ENCODE measurements at places on chromosomes 1 and 21.

DNA sequence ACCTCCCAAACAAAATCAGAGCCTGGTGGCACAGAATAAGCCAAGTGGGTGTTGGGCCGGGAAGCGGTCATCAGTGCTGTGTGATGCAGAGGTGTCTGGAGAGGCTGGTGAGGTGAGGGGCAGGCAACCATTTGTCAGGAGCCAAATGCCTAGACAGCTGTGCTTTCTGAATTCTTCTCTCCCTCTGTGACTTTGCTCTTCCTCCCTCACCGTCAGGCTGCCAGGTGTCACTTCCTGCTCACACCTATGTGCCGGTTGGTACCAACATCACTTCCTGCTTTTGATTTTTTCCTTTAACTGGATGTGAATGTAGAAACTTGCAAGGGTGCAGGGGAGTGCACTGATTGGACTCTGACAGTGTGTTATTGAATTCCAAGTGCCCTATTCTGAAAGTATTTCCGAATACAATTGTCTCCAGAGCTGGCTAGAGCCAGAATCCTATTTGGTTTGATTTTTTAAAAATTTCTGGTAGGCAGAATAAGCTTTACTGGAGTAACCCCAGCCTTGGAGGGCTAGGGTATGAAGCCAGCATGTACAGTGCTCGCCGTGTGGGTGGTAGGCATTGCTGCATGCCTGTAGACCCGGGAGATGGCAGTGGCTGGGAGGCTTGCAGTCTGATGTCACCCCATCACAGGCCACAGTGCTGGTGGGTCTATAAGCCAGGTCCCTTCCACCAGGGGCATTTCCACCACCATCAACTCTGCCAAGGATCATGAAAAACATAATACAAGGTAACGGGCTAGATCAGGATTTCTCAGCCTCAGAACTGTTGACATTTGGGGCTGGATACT lies 210.9 kb downstream of the KAZN start:
- DNase-seq, result no peak

GRCh38 chr1:9809100-9809510 lies 14.7 kb downstream of the CLSTN1 start:
- DNase-seq, result peak; percentile 50

DNA sequence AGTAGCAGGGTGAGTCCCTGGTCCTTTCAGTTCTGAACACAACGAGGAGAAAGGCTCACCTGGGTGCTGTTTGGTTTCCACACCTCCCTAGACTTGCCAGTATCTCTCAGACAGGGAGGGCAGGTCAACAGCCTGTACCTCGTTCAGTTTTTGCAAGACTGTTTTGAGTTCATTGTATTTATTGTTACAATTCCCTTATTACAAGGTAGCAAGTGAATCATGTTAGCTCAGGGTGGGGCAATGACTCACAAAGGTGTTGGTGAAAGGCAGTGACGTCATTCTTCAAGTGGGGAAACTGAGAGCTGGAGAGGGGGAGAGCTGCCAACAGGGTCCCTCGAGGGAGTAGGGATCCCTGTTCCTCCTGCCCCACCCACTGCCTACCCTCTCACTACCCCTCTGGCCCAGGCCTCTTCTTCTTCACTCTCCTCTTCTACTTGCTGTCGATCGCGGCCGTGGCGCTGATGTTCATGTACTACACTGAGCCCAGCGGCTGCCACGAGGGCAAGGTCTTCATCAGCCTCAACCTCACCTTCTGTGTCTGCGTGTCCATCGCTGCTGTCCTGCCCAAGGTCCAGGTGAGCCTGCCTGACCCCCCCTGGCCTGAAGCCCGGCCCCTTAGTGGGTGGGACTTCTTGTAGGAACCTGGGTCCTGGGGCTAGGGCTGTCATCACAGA lies 13.4 kb downstream of the SERINC2 start:
- no peak for DNase-seq

GRCh38 chr1:17130138-17130635 lies 10.9 kb upstream of the PADI2 start:
- DNase-seq, result no peak

DNA sequence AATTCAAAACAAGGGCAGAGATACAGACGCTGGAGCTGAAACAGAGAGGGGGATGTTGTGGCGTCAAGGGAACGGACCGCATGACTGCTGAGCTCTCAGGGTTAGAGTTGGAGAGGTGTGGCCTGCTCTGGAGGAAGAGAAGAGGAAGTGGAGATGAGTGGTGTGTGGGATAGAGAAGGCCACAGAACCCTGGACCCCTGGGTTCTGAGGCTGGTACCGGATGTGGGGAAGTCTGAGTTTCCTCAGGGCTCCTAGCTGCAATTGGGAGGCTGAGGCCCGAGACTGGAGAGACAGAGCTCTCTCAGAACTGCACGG lies 1.8 kb downstream of the BCAN start:
- no peak for DNase-seq

GRCh38 chr1:88746916-88747315 lies 62.8 kb downstream of the PKN2 start:
- DNase-seq, result no peak

DNA sequence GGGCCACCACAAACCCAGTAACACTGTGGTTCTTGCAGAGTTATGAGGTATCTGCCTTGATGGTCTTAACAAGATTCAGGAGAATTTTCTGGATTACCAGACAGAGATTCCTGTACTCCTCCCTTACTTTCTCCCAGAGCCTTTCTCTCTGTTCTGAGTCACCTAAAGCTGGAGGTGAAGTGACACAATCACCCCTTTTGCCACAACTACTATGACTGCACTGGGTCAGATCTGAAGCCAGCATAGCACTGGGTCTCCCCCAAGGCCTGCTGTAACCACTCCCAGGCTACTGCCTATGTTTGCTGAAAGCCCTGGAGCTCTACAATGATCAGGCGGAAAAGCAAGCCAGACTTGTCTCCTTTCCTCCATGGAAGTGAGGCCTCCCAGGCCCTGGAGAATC lies 156.7 kb upstream of the NEGR1 start:
- no peak for DNase-seq

DNA sequence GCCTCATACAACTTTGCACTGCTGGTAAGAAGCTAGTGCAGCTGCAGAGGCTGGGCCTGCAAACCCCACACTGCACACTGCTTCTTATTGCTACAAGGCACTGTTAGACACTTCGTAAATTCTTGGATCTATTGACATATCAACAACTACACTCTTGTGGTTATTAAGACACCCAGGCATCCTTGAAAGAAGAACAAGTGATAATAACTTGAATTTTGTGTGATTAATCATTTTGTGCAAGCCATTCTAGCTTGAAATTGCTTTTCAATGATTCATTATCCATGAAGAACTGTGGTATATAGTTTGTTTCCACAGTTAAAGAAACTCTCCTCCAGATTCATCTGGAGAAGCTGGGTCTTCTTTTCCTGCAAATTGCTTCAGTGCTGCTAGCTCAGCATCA lies 33.7 kb upstream of the IFI44L start:
- DNase-seq, result peak; percentile 65

DNA sequence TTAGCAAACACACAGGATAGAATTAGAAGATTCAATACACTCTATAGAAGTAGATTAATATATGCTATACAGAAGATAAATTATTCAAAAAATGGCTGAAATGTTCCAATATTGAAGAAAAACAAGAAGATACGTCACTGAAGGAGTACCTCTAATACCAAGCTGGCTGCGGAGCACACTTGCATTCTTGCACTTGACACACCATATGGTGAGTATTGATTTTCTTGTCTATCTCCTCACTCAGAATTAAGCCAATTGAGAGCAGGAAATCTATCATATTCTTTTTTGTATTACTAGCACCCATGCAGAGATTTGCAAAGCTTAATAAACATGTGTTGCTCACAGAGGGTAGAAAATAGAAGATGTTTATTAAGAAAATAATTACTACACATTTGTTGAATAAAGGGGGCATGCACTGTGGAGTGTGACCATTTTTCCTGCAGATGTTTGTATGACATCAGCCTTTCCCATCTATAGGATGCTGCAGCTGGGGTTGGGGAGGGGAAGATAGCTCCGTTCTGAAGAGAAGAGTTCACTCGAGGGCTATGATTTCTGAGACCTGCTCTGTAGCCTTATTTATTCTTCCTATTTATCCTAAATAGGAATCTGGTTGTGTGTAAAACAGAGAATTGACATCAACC lies 318.1 kb downstream of the HHIPL2 start:
- no peak for DNase-seq

GRCh38 chr1:166182281-166182680 lies 15.5 kb upstream of the FAM78B start:
- DNase-seq, result no peak

GRCh38 chr21:42988236-42988965 lies 14.0 kb downstream of the PKNOX1 start:
- no peak for DNase-seq

GRCh38 chr1:84877592-84877991 lies 15.4 kb downstream of the LPAR3 start:
- peak; percentile 37 for DNase-seq

- no peak for DNase-seq
Measured at GRCh38 chr1:14659913-14660312, 61.4 kb downstream of the KAZN start.

GRCh38 chr1:11531314-11531870 lies 52.4 kb downstream of the DISP3 start:
- no peak for DNase-seq

GRCh38 chr1:46549697-46550681 lies 1.5 kb downstream of the KNCN start:
- peak; percentile 45 for DNase-seq

DNA sequence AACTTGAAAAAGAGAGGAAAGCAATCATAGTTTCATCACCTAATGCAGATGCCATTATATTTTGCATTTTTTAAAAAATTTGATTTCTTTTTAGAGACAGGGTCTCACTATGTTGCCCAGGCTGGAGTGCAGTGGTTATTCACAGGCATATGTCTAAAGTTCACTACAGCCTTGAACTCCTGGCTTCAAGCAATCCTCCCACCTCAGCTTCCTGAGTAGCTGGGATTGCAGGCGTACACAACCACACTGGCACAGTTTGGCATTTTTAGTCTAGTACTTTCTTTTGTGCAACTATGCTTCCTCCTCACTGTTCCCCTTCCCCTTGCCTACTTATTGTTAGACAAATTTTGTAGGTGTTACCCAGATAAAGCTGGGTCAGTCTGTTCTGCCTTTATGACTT lies 18.0 kb downstream of the RHOU start:
- DNase-seq, result no peak

DNA sequence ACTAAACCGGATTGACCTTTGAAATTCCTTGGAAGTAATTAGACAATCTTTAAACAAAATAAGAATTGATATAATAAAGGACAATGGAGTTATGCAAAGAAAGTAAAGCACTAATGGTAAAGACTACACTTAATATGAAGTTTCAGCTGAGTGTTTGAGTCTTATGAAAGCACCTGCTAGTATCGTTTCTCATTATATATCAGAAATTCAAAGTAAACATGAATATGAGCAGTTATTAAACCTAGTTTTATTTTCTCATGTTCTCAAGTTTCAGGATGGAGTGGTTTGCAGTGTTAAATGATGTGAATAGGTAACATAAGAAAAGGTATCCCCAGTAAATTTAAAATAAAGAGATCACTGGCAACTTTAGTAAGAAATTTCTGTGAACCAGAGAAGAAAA lies 188.6 kb downstream of the ZP4 start:
- DNase-seq, result no peak

- DNase-seq, result peak; percentile 66
Measured at GRCh38 chr1:58409890-58410289, 136.6 kb downstream of the OMA1 start.

DNA sequence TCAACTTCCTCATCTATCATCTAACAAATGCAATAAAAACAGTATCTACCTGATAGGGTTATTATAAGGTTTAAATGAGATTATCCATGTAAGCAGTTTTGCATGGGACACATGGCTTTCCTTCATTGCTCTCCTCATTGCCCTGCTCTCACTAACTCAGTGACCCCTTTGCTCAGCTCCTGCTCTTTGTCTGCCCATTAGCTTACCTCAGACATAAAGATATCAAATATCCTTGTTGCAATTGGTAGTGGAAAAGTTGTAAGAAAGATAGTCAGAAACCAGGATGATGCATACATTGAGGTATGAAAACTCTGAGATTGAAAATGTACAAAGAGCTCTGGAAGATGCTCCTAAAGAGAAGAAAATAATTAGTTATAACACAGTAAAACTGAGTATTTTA lies 89.8 kb downstream of the EVI5 start:
- DNase-seq, result no peak

GRCh38 chr1:27047914-27048313 lies 35.3 kb upstream of the TENT5B start:
- no peak for DNase-seq

DNA sequence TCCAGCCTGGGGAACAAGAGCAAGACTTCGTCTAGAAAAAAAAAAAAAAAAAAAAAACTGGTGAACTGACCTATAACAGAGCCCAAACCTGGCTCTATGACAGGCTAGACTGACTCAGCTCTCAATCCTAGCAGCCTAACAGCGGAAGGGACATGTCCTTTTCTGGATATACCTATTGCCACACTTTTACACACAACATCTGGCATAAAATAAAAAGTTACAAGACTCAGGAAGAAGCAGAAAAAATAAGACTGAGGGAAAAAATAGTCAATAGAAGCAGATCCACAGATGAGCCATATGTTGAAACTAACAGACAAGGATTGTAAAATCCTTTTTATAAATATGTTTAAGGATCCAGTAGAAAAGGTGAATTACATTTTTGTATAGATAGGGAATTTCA lies 57.5 kb upstream of the IPO9 start:
- no peak for DNase-seq

- DNase-seq, result no peak
Measured at GRCh38 chr21:22791376-22791775, 1793.2 kb downstream of the NCAM2 start.

DNA sequence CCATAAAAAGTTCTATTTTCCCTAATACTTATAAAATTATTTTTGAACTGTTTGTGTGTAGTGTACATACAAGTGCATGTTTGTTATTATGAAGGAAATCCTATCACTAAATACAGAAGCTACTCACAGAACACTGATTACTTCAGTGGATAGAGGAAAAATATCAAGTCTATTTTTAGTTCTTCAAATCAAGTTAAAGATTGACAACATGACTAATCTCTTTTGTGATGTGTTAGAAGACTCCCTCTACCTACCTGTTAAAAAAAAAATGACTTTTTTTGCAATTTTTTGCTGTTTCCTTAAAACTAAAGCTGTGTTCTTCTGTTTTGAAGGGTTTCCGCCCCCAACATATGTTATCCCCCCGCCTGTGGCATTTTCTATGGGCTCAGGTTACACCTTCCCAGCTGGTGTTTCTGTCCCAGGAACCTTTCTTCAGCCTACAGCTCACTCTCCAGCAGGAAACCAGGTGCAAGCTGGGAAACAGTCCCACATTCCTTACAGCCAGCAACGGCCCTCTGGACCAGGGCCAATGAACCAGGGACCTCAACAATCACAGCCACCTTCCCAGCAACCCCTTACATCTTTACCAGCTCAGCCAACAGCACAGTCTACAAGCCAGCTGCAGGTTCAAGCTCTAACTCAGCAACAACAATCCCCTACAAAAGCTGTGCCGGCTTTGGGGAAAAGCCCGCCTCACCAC lies 45.5 kb downstream of the NCF2 start:
- DNase-seq, result peak; percentile 50

GRCh38 chr1:219264561-219264960 lies 90.9 kb downstream of the LYPLAL1 start:
- DNase-seq, result no peak

- DNase-seq, result no peak
Measured at GRCh38 chr1:236275586-236275985, 6.2 kb downstream of the ERO1B start.

- DNase-seq, result no peak
Measured at GRCh38 chr1:203676455-203676854, 49.8 kb downstream of the ATP2B4 start.

- DNase-seq, result no peak
Measured at GRCh38 chr1:226942392-226942791, 2.3 kb downstream of the COQ8A start.

GRCh38 chr1:52182874-52183400 lies 41.0 kb downstream of the ZFYVE9 start:
- no peak for DNase-seq

- DNase-seq, result no peak
Measured at GRCh38 chr1:91791103-91791502, 94.8 kb downstream of the TGFBR3 start.
